ENCODE measurements at places on chromosomes 3 and 15. TPM values are rescaled to one million over a fixed set of nuclear protein-coding genes. Genes with fewer than 3 reads are reported as not detected.

The CCRL2 gene
- polyA plus RNA-seq: 2.1 TPM

The CHST13 gene
- polyA plus RNA-seq: 7.0 TPM

The DNAH12 gene
- not detected for polyA plus RNA-seq

The TIPARP gene
- 9.5 TPM for polyA plus RNA-seq

The ISLR gene
- polyA plus RNA-seq: 18.8 TPM

GRCh38 chr3:126056681-126057500 lies 27.0 kb downstream of the SLC41A3 start:
- DNase-seq: no peak

- no peak for DNase-seq
Observed at GRCh38 chr3:14497321-14497720, 42.8 kb downstream of the GRIP2 start.

DNA sequence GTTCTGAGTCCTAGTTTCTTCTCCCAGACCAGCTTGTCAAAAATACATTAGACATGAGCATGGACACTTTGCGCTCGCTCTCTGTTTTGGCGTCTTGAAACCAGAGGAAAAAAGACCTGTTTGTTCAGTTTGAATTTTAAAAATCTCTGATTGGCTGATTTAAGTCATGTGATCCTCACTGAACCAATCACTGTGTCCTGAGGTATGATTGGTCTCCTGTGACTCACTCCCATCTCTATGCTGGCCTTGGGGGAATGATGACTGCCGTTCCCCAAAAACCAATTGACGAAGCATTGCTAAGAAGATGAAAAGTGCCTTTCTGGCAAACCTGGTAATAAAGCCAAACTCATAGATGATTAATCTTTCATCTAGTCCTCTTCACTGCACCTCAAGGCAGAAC lies 256.5 kb downstream of the IL5RA start:
- no peak for DNase-seq

DNA sequence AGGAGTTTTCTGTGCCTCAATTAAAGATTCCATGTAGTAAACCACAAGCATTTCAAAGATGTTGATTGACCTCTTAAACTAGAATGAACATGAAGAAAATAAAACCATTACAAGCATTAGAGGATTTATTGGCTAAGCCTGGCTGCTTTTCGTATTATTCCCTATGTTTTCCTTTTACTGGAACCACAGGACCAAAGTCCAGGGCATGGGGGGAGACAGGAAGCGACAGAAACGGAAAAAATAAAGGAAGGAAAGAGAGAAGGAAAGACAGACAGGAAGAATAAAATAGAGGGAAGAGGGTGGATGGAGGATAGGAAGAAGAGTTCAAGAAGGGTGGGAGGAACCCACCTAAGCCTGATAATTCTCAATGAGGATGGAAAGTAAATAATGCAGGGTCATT lies 169.9 kb downstream of the SHQ1 start:
- DNase-seq: no peak

DNA sequence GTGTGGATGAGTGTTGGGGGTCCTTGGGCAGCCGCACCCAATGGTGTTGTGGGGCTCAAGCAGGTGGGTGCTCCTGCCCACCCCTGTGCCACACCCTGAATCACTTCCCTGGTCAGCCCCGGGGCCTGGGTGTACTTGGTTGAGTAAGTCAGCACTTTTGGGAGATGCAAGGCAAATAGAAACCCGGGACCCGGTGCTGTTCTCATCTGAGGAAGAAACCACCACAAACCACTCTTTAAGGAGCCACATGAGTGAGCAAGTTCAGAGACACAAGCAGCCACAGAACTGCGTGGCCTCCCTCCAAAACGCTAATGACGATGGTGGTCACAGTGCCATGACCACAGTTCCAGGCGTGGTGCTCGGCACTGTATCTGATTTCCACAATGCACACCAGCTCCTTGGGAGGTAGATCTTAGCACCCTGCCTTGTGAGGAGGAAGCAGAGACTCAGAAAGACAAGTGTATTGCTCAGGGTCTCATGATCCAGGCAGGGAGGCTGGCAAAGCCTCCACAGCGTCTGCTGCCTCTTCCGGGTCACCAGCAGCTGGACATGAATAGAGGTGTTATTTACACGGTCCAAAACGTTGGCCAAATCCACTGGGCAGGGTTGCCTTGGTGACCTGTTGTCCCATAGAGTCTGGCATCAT lies 118.2 kb upstream of the ALDH1A3 start:
- no peak for DNase-seq

DNA sequence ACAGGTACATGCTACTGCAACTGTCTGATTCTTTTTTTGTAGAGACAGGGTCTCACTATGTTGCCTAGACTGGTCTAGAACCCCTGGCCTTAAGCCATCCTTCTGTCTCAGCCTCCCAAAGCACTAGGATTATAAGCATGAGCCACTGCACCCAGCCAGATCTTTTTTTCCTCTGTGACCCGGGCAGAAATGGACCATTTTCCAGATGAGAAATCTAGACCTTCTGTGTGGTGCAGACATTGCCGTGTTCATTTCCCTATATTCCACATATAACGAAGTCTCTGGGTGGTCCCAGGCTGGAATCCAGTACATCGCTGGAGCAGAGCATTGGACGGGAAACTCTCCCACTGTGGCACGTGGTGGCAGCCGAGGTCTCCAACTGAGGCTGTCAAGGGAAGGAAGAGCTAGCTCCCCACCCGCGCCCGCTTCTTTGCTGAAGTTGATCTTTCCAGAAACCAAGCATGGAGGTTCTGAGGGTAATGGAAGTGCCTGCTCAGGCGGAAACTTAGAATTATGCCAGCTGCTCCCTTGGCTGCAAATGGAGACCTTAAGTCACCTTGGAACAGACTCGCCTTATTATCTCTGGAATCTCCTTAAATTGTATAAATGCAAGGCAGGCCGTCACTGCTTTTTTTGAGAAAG lies 23.1 kb upstream of the TXNRD3 start:
- no peak for DNase-seq

DNA sequence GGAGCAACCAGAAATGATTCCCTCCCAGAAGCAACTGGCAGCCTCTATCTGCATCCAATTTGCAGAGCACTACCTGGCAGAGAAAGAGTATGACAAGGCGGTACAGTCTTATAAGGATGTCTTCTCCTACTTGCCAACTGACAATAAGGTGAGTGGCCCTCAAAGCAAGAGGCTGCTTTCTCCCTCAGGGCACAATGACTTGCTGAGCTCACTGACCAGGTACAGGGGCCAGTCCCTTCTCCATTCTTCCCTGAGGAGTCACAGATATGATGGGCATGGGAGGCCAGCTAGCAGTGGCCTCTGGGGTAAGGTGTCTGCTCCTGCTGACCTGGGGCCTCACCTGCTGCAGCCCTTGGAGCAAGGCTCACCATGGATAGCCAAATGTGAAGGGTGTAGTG lies 20.3 kb downstream of the CSRNP1 start:
- no peak for DNase-seq

GRCh38 chr3:86890741-86891396 lies 100.1 kb downstream of the VGLL3 start:
- no peak for DNase-seq
